ENCODE measurements at places on chromosomes 4 and X.

DNA sequence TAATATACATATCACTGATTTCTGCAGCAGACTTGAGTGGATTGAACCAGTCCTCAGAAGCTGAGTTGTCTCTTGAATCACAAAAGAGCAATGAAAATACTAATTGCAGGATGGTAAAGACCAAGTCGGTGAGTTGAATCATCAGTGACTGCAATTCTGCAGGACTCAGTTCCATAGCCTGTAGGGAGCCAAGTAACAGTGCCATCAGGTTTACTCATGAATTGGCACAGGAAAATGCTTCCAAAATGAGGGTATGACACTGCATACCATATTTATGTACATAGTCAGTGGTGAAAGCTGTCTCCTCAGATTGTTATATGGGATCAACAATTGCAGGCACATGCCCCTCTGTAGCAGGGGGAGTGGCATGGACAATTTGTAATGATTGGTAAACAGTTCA is 192.8 kb downstream of the CCNG2 start:
- DNase-seq, result no peak

- DNase-seq, result no peak
Measured at GRCh38 chr4:72568959-72569718, at the start of gene ADAMTS3. TSS of gene ADAMTS3 (minus strand) at chr4:72569221. CDS start at chr4:72568762, 459 bp downstream.

DNA sequence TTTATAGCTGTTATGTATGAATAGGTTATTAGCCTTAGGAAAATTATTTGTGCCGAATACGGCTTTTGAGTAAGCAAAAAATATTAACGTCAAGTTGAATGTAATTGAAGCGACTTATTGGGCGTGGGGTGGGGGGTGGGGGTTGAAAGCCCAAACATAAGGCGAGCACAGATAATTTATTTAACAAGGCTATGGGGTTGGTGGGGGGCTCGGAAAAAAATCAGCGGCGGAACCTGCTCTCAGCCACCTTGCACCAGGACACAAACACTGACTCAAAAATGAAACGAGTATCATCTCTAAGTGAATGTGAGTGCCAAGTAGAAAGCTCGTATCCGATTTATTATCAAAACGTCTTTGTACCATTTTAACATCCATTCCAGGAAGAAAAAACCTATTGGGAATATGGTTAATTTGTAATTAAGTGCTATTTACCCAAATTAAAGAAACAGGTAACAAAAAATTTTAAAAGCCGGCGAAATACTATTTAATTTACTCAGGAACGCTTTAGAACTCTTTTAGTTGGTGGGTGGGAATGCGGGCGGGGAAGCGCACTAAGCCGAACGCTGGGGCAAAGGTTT is 902 bp upstream of the LARP1B start:
- no peak for DNase-seq

DNA sequence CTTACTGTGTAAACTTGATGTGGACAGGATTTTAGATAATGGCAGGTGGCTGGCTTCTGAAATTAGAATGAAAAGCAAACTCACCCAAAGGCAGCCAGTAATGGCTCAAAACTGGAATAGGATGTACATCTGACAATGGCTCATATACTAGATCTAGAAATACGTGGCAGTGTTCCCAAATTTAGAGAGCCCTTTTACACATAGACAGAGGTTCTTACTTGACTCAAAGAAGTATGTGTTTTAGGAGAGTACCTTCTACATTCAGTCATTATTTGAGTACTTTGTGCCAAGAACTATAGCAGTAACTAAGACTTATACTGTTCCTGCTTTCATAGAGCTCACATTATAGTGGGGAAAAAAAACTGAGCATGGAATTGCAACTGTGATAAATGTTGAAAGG is 48.0 kb downstream of the UBE2K start:
- DNase-seq, result no peak

- DNase-seq, result no peak
Measured at GRCh38 chrX:138923805-138924204, 212.3 kb upstream of the FGF13 start.

- no peak for DNase-seq
Measured at GRCh38 chrX:13965531-13965930, 64.2 kb downstream of the GEMIN8 start.

GRCh38 chr4:56662782-56663468 is 18.2 kb downstream of the HOPX start:
- no peak for DNase-seq

GRCh38 chr4:121514443-121514842 is 133.6 kb upstream of the QRFPR start:
- DNase-seq, result no peak

GRCh38 chrX:19760345-19760744 is 127.1 kb downstream of the SH3KBP1 start:
- no peak for DNase-seq

- DNase-seq, result no peak
Measured at GRCh38 chr4:176760471-176760870, 32.3 kb downstream of the VEGFC start.

DNA sequence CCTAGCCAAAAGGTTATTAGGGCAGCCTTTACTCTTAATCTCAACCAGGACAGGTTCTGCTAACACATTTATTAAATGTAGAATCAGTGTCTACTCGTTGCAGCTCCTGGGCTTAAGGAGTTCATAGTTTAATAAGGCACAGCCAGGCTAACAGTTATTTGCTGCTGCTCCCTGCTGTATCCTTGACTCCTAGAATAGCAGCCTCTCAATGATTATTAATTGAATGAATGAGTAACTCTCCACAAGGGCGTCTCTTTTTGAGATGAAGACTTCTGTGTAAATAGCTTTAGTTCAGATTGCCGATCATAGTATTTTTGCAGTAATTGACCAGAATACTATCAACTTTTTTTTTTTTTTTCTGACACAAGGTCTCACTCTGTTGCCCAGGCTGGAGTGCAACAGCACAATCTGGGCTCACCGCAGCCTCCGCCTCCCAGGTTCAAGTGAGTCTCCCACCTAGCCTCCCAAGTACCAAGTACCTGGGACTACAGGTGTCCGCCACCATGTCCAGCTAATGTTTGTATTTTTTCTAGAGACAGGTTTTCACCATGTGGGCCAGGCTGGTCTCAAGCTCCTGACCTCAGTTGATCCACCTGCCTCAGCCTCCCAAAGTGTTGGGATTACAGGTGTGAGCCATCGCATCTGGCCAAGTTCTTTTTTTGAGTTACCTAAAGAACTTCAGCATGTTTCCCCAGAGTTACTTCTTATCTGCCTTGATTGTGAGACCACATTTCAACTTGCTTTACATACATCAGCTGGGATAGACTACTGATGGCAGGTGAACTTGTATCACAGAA is 2.9 kb downstream of the UGDH start:
- DNase-seq, result no peak

DNA sequence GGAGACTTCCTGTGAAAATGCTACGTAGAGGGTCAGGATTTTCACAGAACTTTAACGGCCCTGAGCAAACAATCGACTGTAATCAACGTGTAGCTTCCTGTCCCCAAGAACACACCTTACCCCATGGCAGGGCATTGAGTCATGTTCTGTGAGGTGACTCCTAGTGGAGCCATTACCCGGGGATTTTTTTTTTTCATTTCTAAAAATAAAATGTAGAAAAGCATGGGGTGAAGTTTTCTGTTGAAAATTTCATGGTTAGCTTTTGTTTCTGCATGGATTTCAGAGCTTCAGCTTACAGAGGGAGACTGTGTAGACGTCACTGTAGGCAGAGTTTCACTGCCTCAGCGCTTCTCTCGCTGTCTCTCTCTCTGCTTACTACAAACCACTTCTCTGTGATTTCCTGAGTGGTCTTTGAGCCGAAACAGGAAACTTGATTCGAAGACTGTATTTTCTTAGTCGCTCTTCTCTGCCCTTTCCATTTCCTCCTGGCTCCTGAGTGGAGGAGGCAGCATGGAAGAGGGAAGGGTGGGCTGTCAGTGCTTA is 111.7 kb downstream of the NFKB1 start:
- DNase-seq, result no peak

DNA sequence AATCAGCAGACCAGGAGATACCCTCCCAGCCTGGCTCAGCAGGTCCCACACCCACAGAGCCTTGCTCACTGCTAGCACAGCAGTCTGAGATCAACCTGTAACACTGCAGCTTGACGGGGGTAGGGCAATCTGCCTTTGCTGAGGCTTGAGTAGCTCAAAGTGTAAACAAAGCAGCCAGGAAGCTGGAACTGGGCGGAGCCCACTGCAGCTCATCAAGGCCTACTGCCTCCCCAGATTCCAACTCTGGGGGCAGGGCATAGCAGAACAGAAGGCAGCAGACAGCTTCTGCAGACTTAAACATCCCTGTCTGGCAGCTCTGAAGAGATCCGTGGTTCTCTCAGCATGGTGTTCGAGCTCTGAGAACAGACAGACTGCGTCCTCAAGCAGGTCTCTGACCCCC is 15.1 kb upstream of the GABRA2 start:
- no peak for DNase-seq

- no peak for DNase-seq
Measured at GRCh38 chr4:123966990-123967769, 570.6 kb downstream of the SPRY1 start.

DNA sequence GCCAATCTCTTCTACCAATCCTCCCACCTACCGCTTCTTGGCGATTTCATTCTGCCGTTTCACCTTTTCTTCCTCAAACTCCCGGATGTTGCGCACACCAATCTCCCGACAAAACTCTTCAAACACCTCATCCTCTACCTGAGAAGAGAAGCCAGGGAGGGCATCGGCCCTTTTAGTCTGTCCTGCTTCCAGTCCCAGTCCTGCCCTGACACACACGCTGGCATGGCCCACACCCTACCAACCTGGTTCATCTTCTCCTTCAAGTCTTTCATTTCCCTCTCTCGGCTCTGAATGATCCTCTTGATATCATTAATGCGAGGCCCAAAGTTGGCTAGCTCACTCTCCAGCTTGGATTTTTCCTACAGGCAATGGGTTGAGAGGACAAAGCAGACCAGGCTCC is 18.9 kb downstream of the SMC1A start:
- no peak for DNase-seq

- DNase-seq, result no peak
Measured at GRCh38 chr4:160233141-160233540, 1130.3 kb downstream of the RAPGEF2 start.

DNA sequence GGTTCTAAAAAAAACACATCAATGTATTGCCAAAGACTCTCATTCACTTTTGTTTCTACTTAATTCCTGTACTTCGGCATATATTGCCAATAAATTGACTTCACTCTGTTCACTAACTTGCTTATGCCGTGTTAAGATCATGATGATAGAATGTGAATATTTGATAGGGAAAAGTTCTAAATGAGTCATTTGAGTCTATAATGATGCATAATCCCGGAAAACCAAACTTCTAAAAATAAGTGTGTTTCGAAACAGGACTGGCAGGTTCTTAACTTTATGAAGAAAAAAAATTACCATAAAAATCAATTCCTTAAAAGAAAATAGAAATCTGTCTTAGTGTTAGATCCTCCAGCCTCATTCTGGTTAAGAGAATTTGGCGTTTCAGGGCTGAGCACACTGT is 387.5 kb upstream of the FTHL17 start:
- no peak for DNase-seq

GRCh38 chr4:10530137-10530786 is 73.0 kb upstream of the ZNF518B start:
- no peak for DNase-seq

- DNase-seq, result no peak
Measured at GRCh38 chr4:87017580-87018342, 83.0 kb downstream of the AFF1 start.

GRCh38 chr4:25213347-25213979 is 20.4 kb upstream of the PI4K2B start:
- DNase-seq, result no peak

DNA sequence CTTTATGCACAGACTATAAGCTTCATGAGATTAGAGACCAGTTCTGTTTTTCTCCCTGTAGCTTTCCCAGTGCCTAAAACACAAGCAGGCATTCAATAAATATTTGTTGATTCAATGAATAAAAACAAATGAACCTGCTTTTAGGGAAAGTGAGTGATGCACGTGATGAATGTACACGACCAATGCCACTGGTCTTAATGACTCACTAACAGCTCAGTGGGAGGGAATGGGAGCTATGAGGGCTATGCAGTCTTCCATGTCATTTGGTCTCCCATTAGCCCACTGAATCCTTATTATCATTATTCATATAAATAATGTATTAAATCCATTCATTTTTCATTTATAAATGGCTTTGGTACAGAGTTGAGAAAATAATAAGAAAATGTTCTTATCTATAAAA is 247.4 kb downstream of the FBXO8 start:
- DNase-seq, result no peak

- no peak for DNase-seq
Measured at GRCh38 chr4:160159457-160159856, 1056.6 kb downstream of the RAPGEF2 start.

- peak; percentile 75 for DNase-seq
Measured at GRCh38 chrX:103687073-103687695, 685 bp upstream of the MORF4L2 start.

All from stimulated activated CD4-positive, alpha-beta T cell treated with anti-CD3 and anti-CD28 coated beads, Interleukin-15, amount 100 ng/mL, for 1 hour (primary cell).